Panc1 (cell line): ENCODE measurements at places on chromosomes 3 and 15. TPM values are rescaled to one million over a fixed set of nuclear protein-coding genes. Genes with fewer than 3 reads are reported as not detected.

MCF2L2 gene
- 1.0 TPM for total RNA-seq

DAPK2 gene
- 10.2 TPM for total RNA-seq

DZIP3 gene
- 30.9 TPM for total RNA-seq

RNU6-1 gene
- total RNA-seq = not detected

GPR27 gene
- total RNA-seq = 0.15 TPM

SNAPC5 gene
- 36.4 TPM for total RNA-seq

- DNase-seq = no peak
Observed at GRCh38 chr3:34109846-34110245, 311.4 kb downstream of the PDCD6IP start.

- no peak for DNase-seq
Observed at GRCh38 chr3:46966811-46967210, 9.7 kb downstream of the CCDC12 start.

- DNase-seq = no peak
Observed at GRCh38 chr15:96339619-96340347, 9.3 kb downstream of the NR2F2 start.

DNA sequence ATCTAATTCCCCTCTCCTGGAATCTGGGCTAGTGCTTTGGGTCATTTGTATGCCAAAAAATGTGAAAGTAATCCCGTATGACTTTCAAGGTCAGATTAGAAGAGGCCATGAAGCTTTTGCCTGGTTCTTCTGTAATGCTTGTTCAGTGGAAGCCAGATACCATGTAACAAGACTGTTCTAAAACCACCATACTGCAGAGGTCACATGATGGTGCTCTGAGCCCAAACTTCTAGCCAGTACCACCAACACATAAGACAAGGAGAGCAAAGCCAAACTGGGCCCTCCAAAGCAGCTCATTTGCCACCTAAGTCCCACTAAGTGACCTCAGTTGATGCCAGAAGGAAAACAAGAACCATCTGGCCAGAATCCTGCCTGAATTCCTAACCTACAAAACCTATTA lies 64.3 kb upstream of the MELTF start:
- no peak for DNase-seq

- no peak for DNase-seq
Observed at GRCh38 chr15:69583626-69584025, 131.0 kb downstream of the RPLP1 start.

GRCh38 chr3:53571264-53571663 lies 76.9 kb downstream of the CACNA1D start:
- DNase-seq = no peak

GRCh38 chr3:55313666-55314065 lies 173.4 kb downstream of the WNT5A start:
- no peak for DNase-seq

DNA sequence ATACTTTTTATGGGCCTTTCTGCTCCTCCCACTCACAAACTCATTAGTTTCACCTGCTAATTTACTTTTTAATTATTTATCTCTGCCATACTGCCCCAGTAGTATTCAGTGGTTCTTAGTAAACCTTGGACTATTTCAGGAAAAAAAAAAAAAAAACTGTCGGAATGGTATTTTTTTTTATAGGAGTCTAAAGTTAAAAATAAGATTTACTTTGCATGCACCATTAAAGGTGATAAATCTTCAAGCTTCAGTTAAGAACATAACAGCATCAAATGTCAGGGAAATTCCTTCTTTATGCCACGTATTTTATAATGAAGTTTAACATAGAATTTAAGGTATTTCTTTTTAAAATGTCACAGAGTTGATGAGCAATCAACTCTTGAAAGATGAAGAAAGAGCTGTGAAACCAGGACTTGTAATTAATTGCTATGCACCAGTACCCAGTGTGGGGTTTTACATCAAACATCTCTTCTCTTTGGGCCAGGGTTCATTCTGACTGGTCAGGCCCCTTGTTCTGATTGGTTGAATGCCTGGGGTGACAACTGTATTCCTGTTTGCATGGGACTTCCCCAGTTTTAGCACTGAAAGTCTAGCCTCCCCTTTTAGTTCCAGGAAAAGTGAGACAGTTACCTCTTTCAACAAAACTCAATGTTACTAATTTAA lies 40.3 kb upstream of the PTPRG start:
- DNase-seq = no peak

GRCh38 chr3:183275418-183275817 lies 22.4 kb downstream of the B3GNT5 start:
- DNase-seq = no peak

GRCh38 chr3:182375916-182376315 lies 417.4 kb upstream of the ATP11B start:
- no peak for DNase-seq
